ENCODE measurements at places on chromosomes 12 and 14. TPM values are rescaled to one million over a fixed set of nuclear protein-coding genes. Genes with fewer than 3 reads are reported as not detected.

DNA sequence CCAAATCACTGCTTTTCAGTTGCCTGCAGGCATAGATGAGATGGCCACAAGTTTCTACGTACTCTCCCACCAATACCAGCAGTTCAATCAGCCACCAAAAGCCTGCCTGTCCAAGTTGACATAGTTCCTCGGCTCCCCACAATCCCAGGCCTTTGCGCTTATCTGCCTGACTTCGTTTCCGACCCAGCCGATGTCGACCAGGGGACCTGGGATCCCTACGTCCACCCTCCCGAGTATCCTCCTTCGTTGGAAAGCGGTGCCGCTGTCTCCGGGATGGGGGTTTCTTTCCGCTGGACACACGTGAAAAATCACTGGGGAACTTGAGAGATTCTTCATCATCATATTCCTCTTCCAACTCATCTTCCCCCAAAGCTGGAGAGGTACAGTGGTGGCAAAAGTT is 1.6 kb downstream of the DNAJC14 start:
- no peak for DNase-seq

DNA sequence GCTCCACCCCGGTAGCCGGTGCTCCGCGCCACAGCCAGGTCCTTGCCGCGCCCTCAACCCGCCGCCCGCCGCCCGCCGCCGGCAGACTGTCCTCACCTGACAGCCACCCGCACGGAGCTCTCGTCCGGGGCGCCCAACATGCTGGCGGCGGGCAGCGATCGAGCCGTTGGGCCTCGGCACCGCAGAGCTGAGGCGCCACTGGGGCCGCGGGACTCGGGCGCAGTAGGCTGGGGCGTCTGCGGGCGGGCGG is 164 bp downstream of the KIF21A start:
- DNase-seq = no peak

GRCh38 chr12:26691234-26691970 is 141.6 kb downstream of the ITPR2 start:
- DNase-seq = peak; percentile 96

Gene SELPLG
- 0.13 TPM for total RNA-seq

Gene EML5
- total RNA-seq = not detected

DNA sequence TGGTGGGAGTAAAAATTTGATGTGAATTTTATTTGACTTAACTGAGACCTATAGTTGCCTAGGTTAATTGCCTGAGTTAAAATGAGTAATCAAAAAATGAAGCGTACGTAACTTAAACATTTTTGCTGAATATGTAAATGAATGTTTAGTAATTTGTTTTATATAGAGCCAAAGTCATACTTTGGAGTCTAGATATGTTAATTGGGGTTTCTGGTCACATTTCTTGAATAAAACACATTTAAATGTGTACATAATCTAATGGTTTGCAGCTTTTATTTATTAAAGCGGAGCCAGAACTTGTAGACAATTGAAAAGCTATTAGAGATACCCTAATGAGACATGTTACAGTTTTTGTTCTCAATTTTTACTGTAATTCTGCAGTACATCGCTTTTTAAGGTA is 71.2 kb downstream of the AEBP2 start:
- DNase-seq = no peak

Gene ASPG
- 6.9 TPM for total RNA-seq

DNA sequence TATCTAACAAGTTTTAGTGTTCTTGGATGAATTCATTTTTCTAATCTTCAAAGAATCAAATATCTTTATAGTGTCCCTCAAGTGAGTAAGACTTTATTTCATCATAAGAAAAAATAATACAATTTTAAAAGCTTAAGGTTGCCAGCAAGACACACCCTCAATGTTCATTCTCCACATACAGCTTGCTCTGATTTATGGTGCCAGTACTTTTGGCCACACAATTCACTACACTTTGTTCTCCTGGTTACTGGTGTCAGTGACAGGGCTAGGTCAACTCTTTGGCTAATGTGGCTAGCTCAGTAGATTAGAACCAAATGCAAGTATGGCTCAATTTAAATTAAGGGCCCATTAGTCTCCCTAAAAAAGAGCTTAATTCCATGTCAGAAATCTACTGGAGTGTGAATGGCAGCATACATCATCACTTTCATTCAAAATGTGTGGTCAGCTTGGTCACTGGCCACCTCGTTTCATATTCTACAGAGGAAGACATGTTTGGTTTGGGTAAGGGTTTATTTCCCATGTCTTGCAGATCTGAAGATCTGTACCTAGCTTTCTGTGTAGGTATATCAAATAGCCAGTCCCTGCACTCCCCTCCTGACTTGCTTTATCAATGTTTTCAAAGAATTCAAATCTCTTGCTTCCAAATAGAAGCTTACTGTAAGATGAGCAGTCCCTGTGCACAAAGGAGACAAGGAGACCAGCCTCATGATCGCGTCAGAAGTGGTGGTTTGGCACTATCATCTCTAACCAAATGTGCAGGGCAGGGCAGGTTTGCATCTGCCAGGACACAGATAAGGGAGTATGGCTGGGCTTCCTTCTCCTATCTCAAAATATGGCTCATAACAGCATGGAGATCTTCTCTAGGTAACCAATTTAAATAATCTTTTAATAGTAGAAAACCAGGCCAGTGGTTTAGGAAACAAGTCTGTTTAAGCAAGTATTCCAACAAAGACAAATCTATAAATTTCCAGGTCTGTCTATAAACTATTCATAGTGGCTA is 31.3 kb downstream of the HECTD4 start:
- no peak for DNase-seq

All from bronchial epithelial cell (primary cell).